ENCODE measurements at places on chromosomes 7 and 10.

DNA sequence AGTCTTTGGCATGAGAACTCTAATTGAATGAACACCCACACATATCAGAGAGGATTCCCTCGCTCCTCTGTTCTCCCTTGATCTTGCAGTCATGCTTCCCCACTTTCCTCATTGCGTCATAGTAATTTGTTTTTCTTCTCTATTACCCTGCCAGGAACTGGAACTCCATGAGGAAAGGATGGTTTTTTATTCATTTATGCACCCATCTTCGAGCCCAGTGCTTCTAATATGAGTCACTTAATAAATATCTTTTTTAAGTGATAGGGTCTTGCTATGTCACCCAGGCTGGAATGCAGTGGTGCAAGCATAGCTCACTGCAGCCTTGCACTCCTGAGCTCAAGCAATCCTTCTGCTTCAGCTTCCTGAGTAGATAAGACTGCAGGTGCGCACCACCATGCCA, 83.5 kb downstream of the OTUD1 start:
- DNase-seq, result no peak

GRCh38 chr7:94633687-94634086, 22.2 kb downstream of the SGCE start:
- DNase-seq, result no peak

DNA sequence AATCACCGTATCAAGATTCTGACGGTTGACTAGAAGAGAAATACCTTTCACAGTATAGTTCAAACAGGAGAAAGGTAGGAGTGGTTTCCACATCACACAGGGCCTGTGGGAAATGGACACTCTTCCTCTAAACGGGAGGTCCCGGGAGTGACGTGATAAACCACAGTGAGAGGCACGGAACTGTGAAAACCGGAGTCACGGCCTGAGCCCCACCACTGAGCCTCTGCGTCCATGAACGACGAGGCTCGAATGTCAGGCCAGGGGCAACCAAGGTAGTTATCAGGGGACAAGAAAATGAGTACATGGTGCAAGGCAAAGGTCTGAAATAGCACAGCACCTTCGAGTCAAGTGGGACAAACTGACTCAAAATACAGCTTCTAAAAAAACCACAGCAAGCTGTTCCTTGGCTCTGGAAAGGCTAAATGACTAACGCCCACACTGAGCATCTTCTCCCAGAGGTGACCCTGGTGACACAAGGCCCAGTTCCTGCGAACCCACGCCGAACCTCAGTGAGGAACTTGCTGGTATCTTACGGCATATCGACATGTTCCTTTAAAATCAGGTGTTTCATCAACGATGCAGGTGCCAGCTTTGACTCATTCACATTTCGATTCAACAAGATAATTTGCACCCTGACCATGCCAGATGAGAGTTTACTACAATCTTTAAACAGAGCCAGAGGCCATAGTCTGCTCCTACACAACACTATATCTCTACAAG, 99.3 kb downstream of the DIP2C start:
- no peak for DNase-seq

DNA sequence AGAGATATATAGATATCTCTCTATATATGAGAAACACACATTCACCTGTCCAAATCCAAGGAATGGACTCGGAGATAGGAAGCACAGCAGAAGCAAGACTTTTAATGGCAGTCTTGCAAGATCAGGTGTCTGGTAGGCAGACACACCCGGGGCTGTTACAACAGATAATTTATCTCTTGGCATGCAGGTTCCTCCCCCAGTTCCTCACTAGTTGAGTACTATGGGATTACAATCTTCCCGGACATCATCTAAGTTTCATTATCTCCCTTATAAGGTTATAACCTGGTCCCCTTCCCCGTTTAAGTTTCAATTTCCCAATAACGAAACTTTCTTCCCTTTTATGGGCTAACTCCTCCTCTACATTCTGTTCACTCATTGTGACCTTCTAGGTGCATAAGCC, 399.3 kb downstream of the PPP1R3A start:
- no peak for DNase-seq

DNA sequence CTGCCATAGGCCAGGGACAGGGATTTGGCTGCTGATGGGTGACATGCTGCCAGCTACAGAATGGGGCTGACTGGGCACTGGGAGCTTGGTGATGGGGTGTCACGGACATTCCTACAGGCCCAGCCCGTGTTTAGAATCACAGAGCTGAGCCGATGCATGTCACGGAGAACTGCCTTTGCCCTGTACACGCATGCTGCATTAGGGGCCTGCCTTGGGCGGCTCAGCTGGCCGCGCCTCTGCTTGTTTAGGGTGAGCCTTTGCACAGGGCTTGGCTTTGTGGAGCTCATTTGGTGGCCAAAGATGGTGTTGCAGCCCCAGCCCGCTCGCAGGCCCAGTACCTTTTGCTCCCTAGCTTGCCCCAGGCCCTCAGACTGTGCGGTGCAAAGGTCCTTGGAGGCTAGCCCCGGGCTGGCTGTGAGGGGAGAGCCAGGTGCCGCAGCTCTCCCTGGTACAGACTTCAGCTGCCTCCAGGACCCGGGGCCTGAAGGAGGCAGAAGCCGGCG, 108.4 kb upstream of the BTBD16 start:
- no peak for DNase-seq

GRCh38 chr10:80191589-80192270, 13.6 kb downstream of the ANXA11 start:
- DNase-seq, result no peak

DNA sequence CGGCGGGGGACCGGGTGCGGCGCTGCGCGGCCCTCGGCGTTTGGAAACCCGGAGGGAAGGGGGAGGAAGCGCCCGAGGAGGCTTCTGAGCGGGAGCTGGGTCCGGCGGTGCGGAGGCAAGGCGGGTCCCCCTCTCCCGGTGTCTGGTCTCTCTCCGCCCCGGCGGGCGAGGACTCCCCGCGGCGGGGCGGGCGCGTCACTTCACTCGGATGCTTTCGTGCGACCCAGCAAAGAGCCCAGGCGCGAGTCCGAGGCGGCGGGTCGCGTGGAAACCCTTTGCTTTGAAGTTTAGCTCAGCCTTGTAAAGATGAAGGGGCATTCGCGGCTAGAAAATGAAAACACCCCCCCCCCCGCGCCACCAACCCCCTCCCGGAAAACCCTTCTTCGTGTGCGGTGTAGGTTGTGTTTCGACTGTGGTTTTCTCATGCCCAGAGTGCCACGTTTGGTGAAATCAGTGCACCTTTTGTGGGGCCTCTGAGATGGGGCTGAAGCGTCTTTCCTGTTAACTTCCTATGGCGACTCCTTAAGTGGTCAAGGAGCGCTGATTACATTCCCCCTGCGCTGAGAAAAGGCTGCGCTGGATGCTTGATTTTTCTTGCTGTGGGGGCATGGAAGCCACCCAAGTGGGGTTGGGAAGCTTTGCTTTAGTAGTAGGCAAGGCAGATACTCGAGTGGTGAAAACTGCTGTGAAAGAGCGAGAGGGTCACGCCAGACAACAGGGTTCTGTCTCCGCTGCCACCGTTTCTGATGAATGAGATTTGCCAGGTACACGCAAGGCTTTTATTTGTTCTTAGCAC, 876 bp downstream of the GNAI1 start:
- DNase-seq, result no peak

DNA sequence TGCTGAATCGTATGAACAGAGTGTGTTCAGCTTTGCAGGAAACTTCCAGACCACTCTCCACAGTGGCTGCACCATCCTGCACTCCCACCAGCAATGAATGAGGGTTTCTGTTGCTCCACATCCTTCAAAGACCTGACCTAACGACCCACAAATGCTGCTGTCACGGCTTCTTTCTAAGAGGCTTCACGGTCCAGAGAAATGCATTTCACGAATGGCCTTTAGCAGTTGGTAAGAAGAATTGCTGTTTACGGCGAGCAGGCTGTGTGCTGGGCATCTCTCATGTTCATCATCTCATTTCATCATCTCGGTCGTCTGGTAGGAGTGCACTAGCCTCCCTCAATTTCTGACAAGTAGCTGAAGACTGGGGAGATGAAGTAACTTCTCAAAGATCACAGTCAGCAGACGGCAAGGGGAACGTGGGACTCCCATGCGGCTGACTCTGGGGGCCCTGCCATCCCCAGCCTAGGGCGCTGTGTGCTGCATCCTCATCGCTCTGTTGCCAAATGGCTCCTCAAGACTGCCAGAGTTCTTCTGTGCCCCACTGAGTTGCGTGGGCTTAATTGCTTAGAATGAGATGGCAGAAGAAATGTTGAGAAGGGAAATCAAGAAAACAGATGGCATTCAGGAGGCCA, 72.9 kb downstream of the ADARB2 start:
- DNase-seq, result no peak

- DNase-seq, result no peak
Observed at GRCh38 chr7:155956977-155957376, 144.7 kb upstream of the SHH start.

GRCh38 chr7:36400036-36400435, 10.4 kb downstream of the ANLN start:
- no peak for DNase-seq
